Effector memory CD4-positive, alpha-beta T cell (primary cell): ENCODE measurements at places on chromosomes 5 and 9.

DNA sequence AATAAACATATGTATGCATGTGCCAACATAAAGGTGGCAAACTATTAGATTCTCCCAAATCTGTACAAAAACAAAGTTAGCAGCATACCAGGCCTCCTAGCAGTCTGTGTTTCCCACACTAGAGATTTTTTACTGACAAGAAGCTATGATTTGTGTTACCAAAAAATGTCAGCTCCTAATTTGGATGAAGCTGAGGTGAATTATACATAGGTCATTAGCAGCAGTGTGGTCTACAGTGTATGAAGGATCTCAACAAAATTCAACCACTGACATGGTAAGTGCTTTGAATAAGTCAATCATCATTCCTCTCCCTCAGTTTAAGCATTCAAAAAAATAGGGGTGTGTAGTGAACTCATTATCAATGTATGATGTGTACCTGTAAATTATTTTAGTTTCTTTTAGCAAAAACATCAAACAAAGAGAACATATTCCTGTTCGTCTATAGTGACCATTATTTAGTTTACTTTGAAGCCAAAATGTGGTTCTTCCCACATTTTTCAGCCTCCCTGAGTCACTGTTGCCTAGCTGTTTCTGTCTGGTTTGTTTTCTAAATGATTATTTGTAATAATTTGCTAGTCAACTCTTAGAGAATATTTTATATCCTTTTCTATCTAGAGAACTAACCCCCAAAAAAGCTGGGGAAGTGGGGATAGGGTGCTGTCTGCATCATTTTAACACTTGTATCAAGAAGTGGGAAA is 52.1 kb upstream of the RGMB start:
- DNase-seq: no peak

DNA sequence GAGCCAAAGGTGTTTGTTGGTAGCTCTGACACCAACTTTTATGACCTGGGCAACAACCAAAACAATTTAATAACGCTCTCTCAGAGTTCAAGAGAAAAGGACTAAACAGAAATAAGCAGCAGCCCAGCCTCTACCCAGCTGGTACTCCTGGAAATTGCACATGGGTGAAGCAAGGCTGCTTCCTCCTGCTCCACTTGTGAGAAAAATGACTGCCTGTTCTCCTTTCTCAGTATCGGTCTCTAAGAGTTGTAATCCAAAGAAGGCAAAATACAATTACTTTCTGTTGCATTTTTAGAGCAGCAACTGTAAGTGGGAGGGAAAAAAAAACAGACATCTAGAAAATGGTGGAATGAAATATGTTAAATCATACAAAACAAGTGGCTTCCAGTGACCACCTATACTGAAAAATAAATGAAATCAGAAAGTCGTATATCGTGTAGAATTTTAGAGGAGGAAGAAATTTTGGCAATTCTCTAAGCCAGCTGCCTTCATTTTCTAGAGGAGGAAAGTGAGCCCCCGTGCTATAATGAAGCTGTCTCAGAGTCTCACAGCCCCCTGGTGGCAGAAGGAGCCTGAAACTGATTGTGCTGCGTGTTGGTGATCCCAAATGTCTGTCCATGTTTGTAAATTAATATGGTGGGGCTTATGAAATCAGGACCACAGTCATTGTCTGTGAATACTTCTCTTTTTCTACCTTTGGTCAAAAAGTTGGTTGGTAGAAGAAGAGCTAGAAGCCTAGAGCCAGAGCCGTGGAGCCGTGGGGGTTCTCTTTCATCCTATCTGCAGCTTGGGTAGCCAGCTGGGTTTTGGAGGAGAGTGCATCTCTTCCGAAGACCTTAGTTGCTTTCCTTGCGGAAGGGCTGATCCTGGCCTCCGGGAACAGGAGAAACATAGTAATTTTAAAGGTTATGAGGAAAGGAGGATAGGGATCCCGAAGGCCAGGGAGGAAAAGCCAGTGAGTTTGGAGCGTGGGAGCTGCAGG is 139.9 kb downstream of the PIP5K1B start:
- DNase-seq: no peak

DNA sequence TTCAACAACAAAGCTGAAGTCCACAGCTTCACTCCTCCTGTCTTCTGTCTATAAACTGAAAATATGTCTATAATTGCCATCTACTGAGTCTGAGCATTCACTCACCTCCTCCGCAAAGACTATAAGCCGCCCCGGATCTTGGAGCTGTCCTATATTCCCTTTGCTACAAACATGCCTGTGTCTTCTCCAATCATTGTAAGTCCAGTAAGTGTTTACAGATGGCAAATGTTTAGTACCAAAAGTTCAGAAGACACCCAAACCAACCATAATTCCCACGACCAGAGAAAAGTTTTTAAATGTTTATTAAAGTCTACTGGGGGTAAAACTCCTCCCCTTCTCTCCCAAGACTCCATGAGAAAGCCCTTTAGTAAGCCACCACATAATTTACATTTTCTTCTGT is 80.9 kb downstream of the EBF1 start:
- DNase-seq: no peak

- no peak for DNase-seq
These were observed 423.3 kb downstream of the EFNA5 start for GRCh38 chr5:107247427-107247826.

GRCh38 chr5:61333321-61333953 is 1.4 kb downstream of the ZSWIM6 start:
- no peak for DNase-seq

DNA sequence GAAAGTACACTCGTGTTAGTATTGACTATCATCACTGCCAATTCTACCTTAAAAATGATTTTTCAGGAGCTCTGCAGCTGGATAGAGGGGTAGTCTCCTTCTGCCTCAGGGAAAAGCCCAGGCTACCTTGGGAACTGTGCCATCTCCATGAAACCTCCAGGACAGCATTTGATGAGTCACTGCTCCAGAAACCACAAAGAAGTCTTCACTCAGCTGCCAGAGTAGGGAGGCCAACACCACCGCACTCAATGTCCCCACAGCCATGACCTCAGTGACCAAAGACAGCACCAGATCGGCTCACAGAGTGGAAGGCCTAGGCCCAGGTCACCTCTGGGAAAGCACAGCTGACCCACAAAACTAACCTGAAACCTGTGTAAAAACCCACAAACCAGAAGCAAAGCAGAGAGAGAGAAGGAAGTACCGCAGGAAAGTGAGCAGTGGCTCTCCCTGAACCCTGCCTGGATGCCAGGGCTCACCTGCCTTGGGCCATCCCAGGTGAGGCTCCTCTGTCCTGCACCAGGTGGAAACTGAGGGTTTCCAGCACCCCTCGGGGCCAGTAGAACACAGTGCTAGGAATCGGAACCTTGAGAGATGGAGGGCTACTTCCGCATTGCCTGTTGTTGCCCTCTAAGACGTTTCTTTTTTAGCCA is 30.0 kb downstream of the S1PR3 start:
- no peak for DNase-seq

DNA sequence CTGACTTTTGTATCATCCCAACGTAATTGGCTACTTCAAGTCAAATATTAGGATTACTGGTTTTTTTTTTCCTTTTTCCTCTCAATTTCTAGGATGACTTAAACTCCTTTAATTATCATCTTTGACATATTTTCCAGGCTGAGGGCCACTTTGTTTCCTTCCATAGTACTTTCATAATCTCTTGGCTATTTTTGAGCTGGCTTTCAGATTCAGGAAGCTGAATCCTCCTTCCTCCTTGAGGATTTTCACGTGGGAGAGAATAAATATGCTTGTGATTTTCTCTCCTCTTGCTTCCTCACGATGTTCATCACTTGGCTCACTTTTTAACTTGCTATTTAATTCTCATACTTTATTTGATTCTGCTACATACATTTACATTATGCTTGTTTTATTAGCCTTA is 88.1 kb downstream of the ITGA1 start:
- no peak for DNase-seq
